ENCODE measurements at places on chromosomes 4 and X.

DNA sequence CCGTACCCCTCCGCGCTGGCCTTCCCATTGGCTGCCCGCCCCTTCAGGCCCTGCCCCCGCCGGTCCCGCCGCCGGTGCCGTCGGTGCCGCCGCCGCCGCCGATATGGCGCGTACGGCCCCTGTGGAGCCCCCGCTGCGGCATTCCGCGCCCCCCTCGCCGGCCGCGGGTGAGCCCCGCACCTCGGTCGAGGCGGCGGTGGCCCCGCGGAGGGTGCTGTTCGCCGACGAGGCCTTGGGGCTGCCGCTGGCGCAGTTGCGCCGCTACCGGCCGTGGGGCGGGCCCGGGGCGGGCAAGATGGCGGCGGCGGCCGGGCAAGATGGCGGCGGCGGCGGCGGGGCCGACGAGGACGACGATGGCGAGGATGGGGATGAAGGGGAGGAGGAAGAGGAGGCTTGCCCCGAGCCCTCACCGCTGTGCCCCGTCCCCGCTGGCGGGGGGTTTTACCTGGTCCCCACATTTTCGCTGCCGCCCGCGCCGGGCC, at the start of gene PPP1R3F:
PPP1R3F (plus strand) TSS at position 27 of the 482 bp plus-strand sequence; CDS start at position 104, 77 bp downstream.
- peaks cover 70% of the 10 kb centered on the region for H3K4me1 ChIP-seq
- peak within 1 kb of the TSS; percentile 100 for H3K27ac ChIP-seq
- peak within 1 kb of the TSS; percentile 93 for H3K4me3 ChIP-seq
- H3K27me3 ChIP-seq: no peaks in the 10 kb centered on the region
- DNase-seq: no peak
- H3K36me3 ChIP-seq: peaks cover 9% of the 10 kb centered on the region

DNA sequence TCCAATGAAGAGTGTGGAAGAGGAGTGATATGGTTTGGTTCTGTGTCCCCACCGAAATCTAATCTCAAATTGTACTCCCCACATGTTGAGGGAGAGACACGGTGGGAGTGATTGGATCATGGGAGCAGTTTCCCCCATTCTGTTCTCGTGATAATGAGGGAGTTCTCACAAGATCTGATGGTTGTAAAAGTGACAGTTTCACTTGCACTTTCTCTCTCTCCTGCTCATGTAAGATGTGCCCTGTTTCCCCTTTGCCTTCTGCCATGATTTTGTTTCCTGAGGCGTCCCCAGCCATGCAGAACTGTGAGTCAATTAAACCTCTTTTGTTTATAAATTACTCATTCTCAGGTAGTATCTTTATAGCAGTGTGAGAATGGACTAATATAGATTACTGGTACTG, 39.6 kb downstream of the FAM47C start:
- no peaks in the 10 kb centered on the region for H3K4me1 ChIP-seq
- DNase-seq: no peak
- no peaks in the 10 kb centered on the region for H3K27me3 ChIP-seq
- no peak overlapping the region for H3K27ac ChIP-seq
- H3K4me3 ChIP-seq: no peak overlapping the region

- peaks cover 26% of the 10 kb centered on the region for H3K4me1 ChIP-seq
- H3K27ac ChIP-seq: no peak overlapping the region
- H3K27me3 ChIP-seq: no peaks in the 10 kb centered on the region
- no peak for DNase-seq
Measured at GRCh38 chrX:115559672-115560071, 1.3 kb upstream of the PLS3 start.

DNA sequence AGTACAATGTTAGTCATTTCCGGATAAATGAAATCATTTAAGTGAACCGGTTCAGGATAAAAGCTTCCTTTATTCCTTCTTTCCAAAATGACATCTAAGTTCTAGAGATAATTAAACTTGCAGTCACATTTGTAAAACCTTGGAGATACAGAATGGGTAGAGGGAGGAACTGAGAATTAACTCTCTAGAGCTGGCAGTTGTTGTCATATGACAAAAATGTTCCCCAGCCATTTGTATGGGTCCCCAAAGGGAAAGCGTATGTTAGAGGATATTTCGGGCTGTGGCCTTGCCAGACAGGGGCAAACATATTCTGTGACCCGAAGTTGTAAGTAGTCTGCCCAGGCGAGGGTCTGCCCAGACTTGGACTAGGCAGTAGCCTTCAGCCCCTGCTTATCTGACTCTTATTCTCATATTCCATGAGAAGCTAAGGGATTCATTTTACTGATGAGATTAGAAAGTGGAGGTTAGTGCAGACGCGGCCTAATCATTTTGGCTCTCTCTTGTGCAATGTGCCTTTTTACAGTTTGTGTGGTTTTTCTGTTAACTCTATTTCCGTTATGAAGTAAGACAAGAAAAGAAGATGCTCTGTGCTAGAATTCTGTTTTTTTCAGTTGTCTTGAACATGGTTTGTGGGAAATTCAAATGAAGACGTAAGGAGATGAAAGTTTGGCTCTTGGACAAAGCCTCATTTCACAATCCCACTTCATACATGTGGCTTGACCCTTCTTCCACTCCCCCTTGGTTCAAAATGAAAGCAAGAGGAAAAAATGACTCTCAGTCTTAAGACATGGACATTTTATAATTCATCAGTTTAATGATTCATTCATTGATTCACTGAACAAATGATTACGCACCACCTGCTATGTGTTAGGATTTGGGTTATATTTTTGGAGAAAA, 2394.2 kb upstream of the AGA start:
- no peaks in the 10 kb centered on the region for H3K4me1 ChIP-seq
- H3K4me3 ChIP-seq: no peak overlapping the region
- no peak for DNase-seq
- no peak overlapping the region for H3K27ac ChIP-seq

- DNase-seq: no peak
- no peaks in the 10 kb centered on the region for H3K36me3 ChIP-seq
- no peak overlapping the region for H3K4me3 ChIP-seq
- no peak overlapping the region for H3K27ac ChIP-seq
- H3K27me3 ChIP-seq: peaks cover 4% of the 10 kb centered on the region
Measured at GRCh38 chr4:165560941-165561340, 182.1 kb downstream of the CPE start.

- peak; percentile 69 for DNase-seq
- peaks cover 20% of the 10 kb centered on the region for H3K4me1 ChIP-seq
- peaks cover 30% of the 10 kb centered on the region for H3K36me3 ChIP-seq
- H3K27me3 ChIP-seq: no peaks in the 10 kb centered on the region
- H3K27ac ChIP-seq: no peak overlapping the region
- no peak overlapping the region for H3K4me3 ChIP-seq
Measured at GRCh38 chrX:65528705-65529340, 5.8 kb downstream of the LAS1L start.

GRCh38 chrX:11564546-11564945, 101.2 kb downstream of the ARHGAP6 start:
- H3K4me3 ChIP-seq: no peak overlapping the region
- no peaks in the 10 kb centered on the region for H3K4me1 ChIP-seq
- H3K27me3 ChIP-seq: peaks cover 4% of the 10 kb centered on the region

- no peak overlapping the region for H3K4me3 ChIP-seq
- H3K4me1 ChIP-seq: peaks cover 16% of the 10 kb centered on the region
- no peak for DNase-seq
- H3K36me3 ChIP-seq: peaks cover 53% of the 10 kb centered on the region
- H3K27me3 ChIP-seq: no peaks in the 10 kb centered on the region
Measured at GRCh38 chr4:153409924-153410501, 56.1 kb upstream of the TMEM131L start.

GRCh38 chr4:90127706-90128345, 632 bp downstream of the CCSER1 start:
- no peak overlapping the region for H3K27ac ChIP-seq
- H3K4me1 ChIP-seq: peaks cover 22% of the 10 kb centered on the region
- peak; percentile 56 for DNase-seq
- peaks cover 76% of the 10 kb centered on the region for H3K27me3 ChIP-seq
- H3K36me3 ChIP-seq: no peaks in the 10 kb centered on the region

DNA sequence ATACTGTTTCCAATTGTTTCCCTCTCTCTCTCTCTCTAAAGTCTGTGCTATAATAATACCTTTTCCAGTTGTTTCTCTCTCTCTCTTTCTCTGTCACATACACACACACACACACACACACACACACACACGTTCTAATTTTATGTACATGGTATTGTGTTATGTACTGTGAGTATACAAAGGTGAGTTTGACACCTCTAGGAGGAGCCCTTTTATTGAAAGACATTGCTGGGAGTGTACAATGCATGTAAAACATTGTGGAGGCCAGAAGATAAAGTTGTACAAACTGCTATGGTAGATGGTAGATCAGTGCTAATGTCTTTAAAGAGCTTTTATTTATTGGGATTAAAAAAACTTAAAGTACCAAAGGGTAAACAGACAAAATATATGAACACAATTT, 53.6 kb downstream of the BLTP1 start:
- H3K4me1 ChIP-seq: no peaks in the 10 kb centered on the region
- no peak overlapping the region for H3K27ac ChIP-seq
- H3K27me3 ChIP-seq: no peaks in the 10 kb centered on the region
- H3K36me3 ChIP-seq: peaks cover 43% of the 10 kb centered on the region
- H3K4me3 ChIP-seq: no peak overlapping the region
- no peak for DNase-seq

- no peak overlapping the region for H3K4me3 ChIP-seq
- H3K27me3 ChIP-seq: peaks cover 2% of the 10 kb centered on the region
- H3K36me3 ChIP-seq: peaks cover 13% of the 10 kb centered on the region
- H3K27ac ChIP-seq: peak overlapping the region; percentile 75
- H3K4me1 ChIP-seq: peaks cover 17% of the 10 kb centered on the region
- DNase-seq: no peak
Measured at GRCh38 chrX:133402042-133402453, 13.2 kb downstream of the GPC4 start.

- peak overlapping the region; percentile 84 for H3K27ac ChIP-seq
- no peak overlapping the region for H3K4me3 ChIP-seq
- peaks cover 9% of the 10 kb centered on the region for H3K27me3 ChIP-seq
- no peak for DNase-seq
Measured at GRCh38 chrX:134631426-134632346, 26.6 kb downstream of the PLAC1 start.

- H3K4me3 ChIP-seq: no peak overlapping the region
- DNase-seq: no peak
- H3K27ac ChIP-seq: no peak overlapping the region
- peaks cover 20% of the 10 kb centered on the region for H3K27me3 ChIP-seq
Measured at GRCh38 chr4:3681191-3681590, 85.0 kb upstream of the ADRA2C start.

GRCh38 chr4:2354760-2355159, 63.7 kb downstream of the ZFYVE28 start:
- no peak overlapping the region for H3K4me3 ChIP-seq
- H3K27me3 ChIP-seq: peaks cover 3% of the 10 kb centered on the region
- H3K27ac ChIP-seq: no peak overlapping the region
- H3K4me1 ChIP-seq: peaks cover 4% of the 10 kb centered on the region

DNA sequence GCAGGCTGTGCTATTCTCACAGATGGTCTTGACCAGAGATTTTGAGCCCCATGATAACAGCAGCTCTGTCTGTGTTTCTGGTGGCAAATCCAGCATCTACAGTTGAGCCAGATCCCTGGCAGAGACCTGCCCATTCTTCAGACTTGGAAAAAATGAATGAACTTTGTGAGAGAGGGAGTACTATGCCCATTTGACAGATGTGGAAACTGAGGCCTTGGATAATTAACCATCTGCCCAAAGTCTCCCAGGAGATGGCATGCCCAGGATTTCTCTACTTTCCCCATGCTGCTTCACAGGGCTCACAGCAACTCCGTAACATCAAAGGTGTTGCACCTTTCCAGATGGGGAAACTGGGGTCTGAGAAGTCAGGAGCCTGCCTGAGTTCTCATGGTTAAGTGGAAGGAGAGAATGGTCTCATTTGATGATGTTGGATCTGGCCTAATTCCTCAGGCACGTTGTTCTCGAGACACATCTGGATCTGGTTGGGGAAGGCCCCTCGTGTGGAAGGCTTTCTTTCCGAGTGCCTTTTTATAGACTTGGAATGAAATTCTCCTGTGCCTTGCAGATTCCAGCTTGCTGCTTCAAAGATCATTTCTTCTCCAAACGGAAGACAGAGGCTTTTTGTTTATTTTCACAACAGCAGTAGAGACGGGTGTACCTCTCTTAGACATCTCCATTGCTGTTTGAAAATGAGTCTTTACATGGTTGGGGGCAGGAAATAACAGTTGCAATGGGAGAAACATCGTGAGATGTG, 73.3 kb upstream of the STX18 start:
- H3K27me3 ChIP-seq: peaks cover 11% of the 10 kb centered on the region
- peaks cover 16% of the 10 kb centered on the region for H3K36me3 ChIP-seq
- H3K4me3 ChIP-seq: no peak overlapping the region
- DNase-seq: no peak
- peaks cover 24% of the 10 kb centered on the region for H3K4me1 ChIP-seq

- H3K27ac ChIP-seq: no peak overlapping the region
- DNase-seq: no peak
- H3K4me1 ChIP-seq: no peaks in the 10 kb centered on the region
- peaks cover 61% of the 10 kb centered on the region for H3K36me3 ChIP-seq
- no peak overlapping the region for H3K4me3 ChIP-seq
- no peaks in the 10 kb centered on the region for H3K27me3 ChIP-seq
Measured at GRCh38 chrX:46864606-46865005, 27.8 kb downstream of the RP2 start.

DNA sequence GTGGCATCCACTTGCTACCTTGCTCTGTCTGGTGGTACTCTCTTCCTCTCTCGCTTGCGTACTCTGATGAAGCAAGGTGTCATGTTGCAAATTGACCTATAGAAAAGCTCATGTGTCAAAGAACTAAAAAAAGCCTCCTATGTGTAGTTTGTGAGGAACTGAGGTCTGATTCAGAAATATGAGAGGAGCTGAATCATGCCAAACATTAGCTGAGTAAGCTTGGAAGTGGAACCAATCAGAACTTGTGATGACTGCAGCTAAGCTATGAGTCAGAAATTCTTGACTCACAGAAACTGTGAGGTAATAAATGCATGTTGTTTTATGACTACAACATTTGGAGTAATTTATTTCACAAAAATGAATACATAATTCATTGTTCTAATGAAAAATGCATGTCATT, 2138.8 kb downstream of the PCDH7 start:
- H3K27ac ChIP-seq: no peak overlapping the region
- no peaks in the 10 kb centered on the region for H3K36me3 ChIP-seq
- H3K4me3 ChIP-seq: no peak overlapping the region
- DNase-seq: no peak
- no peaks in the 10 kb centered on the region for H3K27me3 ChIP-seq

DNA sequence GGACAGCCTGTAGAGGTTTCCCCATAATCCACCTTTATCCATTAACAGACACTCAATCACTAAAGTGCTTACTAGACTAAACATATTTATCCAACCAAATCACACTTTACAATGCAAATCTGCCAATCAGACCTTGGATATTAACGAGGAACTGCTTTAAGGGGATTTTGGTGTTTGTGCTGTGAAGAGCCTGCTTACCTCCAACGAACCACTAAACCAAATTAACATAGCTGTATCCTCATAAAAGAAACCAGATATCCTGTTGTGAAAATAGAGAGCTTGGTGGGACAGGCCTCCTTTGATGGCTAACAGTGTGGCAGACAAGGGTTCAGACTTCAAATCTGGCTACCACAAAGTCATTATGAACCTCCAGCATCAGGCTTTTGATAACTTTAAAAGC, 252.6 kb upstream of the HAND2 start:
- H3K27me3 ChIP-seq: no peaks in the 10 kb centered on the region
- peak overlapping the region; percentile 33 for H3K27ac ChIP-seq
- no peak overlapping the region for H3K4me3 ChIP-seq

- H3K36me3 ChIP-seq: peaks cover 27% of the 10 kb centered on the region
- H3K27ac ChIP-seq: no peak overlapping the region
- H3K4me1 ChIP-seq: no peaks in the 10 kb centered on the region
- no peak for DNase-seq
Measured at GRCh38 chrX:134482371-134482770, 22.4 kb downstream of the HPRT1 start.

- H3K4me3 ChIP-seq: no peak overlapping the region
- no peak overlapping the region for H3K27ac ChIP-seq
- no peak for DNase-seq
- H3K4me1 ChIP-seq: no peaks in the 10 kb centered on the region
- H3K36me3 ChIP-seq: peaks cover 27% of the 10 kb centered on the region
Measured at GRCh38 chr4:109649872-109650271, 53.4 kb downstream of the CASP6 start.

Data from nephron progenitor cell (in vitro differentiated cells).